Right ventricle myocardium superior (tissue), 1 donor: ENCODE measurements at places on chromosomes 5 and 9. TPM values are rescaled to one million over a fixed set of nuclear protein-coding genes. Genes with fewer than 3 reads are reported as not detected.

DNA sequence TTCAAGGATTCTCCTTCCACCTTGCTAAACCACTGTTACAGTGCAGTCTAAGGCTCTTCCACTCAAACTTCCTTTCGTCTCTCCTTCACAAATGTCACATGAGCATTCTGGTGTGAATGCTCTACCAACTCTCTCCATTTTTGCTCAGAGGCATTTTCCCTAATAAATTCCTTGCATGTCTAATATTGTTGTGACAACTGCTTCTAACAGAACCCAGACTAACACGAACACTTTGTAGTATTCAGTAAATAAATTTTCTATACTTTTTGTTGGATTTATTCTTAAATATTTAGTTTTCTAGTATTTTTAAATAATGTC, 24.0 kb downstream of the RAPGEF6 start:
- no peak for DNase-seq

DNA sequence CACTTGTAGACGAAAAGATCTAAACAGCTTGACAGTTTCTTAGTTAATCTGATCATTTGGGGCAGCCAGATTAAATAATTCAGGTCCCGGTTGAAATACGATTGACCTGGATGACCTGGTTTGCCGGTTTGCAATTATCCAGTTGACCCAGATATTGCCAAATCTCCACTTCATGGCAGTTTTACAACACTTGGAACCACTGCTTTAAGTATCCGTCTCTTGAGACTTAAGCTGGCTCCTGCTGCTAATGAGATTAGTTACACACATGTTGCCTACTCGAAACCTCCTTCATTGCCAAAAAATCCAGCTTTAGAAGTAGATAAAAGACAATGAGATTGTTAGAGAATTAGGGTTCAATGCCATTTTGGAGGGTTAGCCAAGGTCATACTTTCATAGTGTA, 136.2 kb upstream of the HAPLN1 start:
- DNase-seq, result no peak

The FOXI1 gene
- not detected for total RNA-seq

DNA sequence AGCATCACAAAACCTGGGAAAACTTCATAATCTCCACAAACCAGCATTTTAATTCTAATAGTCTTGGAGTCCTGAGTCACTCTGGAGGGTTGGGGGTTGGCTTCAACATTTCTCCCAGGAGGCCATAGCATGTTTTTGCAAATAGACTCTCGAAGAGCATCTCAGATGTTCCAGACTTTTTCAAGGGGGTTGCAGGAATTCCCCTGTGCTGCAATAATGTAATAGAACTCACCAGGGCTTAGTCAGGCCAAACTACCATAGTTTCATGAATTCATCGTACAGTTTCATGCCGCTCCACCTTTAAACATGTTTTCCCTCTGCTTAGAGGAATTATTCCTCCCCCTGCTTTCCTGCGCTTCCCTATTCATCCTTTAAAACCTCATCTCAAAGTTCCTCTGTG, 499.5 kb upstream of the KLF4 start:
- no peak for DNase-seq

DNA sequence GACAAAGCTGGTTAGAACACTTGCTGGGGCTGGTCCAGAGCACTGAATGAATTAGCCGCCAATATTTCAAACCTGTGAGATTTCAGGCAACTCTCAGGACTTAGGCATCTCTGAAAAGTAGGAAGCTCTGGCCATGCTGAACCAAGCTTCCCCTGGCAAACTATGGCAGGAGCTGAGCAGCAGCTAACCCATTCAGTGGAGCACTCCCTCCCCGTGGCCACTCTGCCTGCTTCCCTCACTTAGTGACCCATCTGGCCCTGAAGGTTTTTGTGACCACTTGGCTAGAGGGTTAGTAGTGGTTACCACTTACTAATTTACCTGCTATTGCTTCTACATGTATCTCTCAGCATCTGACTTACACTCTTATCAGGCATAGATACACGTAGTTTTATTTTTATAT, 25.5 kb downstream of the FOXI1 start:
- no peak for DNase-seq

- peak; percentile 67 for DNase-seq
These were observed 10.3 kb downstream of the TRIM7 start for GRCh38 chr5:181194489-181195248.
